Fibroblast of the aortic adventitia (primary cell): ENCODE measurements at places on chromosomes 12 and 14. TPM values are rescaled to one million over a fixed set of nuclear protein-coding genes. Genes with fewer than 3 reads are reported as not detected.

Gene DNM1L
- total RNA-seq = 30.7 and 73.5 TPM in 2 replicates

Gene DPF3
- total RNA-seq = 1.3 and 16.3 TPM in 2 replicates

Gene TRPV4
- 0.25 and 2.1 TPM in 2 replicates for total RNA-seq

Gene CMA1
- not detected in 2 replicates for total RNA-seq

Gene FOXN4
- total RNA-seq = not detected in 2 replicates

DNA sequence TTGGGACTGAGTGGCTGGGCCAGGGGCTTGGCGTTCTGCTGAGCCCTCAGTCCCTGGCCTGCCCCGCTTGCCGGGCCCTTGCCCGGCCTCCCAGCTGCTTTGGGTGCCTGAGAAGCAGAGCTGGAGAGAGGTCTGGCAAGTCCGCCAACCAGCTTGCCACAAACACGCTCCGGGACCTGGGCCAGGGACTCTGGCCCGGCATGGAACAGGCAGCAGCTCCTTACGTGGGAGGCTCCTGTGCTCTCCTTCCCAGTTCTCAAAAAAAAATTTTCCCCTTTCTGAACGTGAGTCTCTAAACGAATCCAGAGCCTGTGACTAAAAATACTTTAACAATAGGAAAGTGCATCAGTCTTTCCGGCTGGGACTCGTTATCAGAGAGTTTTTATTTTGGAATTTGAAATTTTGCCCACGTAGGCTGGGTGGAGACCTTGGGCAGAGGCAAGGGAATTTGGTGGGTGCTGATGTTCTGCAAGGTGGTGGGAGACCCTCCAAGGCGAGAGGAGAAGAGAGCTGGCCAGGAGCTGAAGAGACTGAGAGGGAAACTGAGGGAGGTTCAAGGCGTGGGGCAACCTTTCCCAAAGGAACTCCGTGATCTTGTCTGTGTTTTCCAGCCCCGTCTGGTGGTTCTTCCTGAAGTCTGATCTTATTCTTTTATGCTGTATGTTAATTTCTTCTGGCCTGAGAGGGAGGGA, 6.8 kb upstream of the NR4A1 start:
- peak; percentile 99 for DNase-seq

DNA sequence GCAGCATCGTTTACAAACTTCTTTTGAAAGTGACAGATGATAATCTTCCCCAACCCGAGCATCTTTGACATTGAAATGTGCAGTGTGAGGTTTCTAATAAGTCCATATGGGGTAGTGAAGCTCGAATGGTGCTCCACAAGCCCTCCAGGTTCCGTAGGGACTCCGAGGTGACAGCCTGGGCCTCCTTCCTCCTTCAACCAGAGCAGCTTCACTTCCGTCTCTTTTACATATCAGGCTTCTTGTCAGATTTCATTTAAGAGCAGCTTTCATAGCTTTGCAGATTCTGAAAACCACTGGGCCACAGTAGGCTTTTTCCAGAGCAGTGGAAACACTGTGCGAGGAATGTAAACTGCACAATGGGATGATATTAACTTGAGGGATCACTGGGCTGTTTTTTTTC, 103.6 kb upstream of the CPM start:
- no peak for DNase-seq

GRCh38 chr12:122059203-122059960, 19.2 kb upstream of the MLXIP start:
- DNase-seq = no peak

- DNase-seq = peak; percentile 69
Observed at GRCh38 chr14:93032421-93032936, 83.2 kb downstream of the ITPK1 start.

DNA sequence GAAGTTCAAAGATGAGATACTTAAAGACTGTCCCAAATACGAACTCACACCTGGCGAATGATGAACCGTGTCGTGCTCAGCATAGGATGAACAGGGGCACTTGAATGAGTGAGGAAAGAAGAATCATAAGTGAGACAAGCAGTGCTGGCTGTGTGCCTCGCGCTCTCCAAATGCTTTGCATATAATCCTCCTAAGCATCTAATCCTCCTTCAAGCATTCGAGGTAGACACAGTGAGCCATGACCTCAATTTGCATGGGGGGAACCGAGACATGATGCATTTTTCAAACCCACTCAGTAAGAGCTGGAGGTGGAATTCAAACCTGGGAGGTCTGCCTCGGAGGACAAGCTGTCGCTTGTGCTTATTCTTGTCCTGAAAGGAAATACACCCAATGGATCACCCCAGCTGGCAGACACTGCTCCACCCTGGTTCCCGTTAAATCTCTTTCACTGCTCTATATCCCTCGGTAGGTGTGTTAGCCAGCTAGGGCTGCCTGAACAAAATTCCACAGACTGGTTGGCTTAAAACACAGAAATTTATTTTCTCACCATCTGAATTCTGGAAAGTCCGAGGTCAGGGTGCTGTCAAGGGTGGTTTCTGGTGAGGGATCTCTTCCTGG, 274.0 kb downstream of the SLC15A4 start:
- no peak for DNase-seq

DNA sequence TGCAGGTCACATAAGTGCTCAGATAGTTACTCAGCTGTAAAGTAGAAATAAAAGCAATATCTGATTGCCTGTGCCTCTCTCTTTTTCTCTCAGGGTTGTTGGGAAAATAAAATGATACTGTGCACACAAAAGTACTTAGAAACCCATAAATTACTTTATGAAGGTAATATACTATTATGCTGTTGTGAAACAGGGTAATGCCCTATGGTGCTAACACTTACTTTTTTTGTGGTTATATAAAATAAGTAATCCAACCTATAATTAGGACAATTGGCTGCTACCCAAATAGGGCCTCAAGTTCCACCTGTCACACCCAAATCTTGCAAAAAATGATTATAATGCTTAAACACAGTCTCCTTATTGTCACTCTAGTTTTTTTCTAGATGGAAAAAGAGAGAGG, 50.6 kb downstream of the DAAM1 start:
- DNase-seq = no peak

GRCh38 chr14:103561381-103562178, 877 bp downstream of the BAG5 start:
- peak; percentile 56 for DNase-seq

- DNase-seq = peak; percentile 45
Observed at GRCh38 chr12:75953312-75953906, 78.2 kb downstream of the PHLDA1 start.
